ENCODE measurements at places on chromosomes 5 and 9.

GRCh38 chr5:84682531-84682930, 297.9 kb upstream of the EDIL3 start:
- DNase-seq, result no peak

DNA sequence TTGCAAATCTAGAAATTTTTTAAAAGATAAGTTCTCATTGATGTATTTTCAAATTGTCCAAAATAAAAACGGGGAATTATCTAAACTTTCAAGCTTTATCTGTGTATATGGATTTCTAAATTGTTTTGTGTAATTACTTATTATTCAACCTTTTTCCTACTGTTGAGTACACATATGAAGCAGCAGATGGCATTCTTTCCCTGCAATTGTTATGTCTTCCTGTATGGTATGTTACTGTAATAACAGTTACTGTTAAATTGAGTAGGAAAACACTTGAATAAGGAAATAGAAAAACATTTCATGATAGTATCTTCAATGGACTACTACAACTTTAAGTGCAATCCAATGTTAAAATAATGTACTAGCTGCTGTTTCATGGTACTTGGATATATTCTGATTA, 124.8 kb downstream of the RANBP17 start:
- DNase-seq, result no peak

- no peak for DNase-seq
Measured at GRCh38 chr5:69075522-69076179, 18.2 kb upstream of the SLC30A5 start.

- no peak for DNase-seq
Measured at GRCh38 chr9:93317495-93318094, 133.7 kb downstream of the WNK2 start.

DNA sequence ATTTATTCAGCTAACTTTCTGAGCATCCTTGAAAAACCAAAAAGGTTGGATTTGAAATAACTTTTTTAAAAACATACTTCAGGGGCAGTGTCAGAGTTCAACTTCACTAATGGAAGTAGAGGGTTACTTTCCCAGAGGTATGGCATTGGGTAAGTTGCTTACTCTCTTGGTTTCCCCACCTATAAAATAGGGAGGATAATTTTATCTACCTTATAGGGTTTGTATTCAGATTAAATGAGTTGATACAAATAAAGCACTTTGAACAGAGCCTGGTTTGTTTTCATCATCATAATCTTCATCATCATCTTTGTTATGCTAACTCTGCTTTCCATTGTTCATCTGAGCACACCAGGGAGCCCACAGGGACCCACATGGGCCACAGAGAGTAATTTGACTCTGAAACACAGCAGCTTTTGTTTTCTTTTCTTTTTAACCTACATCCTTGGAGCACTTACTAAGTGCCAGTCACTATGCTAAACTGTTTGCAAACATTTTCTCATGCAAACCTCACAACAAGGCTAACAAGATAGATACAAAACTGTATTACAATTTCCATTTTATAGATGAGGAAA, 179.1 kb upstream of the SLC24A2 start:
- DNase-seq, result no peak

DNA sequence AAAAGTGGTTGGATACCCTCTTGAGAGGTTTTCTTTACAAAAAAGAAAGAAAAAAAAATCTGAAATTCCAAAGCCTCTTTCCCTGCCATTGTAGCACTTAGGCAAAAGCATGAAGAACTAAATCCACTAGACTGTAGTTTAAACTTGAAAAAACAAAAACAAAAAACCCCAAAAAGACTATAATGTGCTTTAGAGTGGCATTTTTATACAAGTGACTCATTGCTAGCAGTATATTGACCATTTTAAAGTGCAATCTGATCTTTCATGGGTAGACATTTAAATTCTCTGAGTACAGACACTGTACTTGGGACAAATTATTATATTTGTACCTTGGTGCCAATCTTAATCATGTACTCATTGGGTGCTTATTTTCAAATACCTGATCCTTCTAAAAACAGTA, 50.8 kb downstream of the NDFIP1 start:
- DNase-seq, result no peak

DNA sequence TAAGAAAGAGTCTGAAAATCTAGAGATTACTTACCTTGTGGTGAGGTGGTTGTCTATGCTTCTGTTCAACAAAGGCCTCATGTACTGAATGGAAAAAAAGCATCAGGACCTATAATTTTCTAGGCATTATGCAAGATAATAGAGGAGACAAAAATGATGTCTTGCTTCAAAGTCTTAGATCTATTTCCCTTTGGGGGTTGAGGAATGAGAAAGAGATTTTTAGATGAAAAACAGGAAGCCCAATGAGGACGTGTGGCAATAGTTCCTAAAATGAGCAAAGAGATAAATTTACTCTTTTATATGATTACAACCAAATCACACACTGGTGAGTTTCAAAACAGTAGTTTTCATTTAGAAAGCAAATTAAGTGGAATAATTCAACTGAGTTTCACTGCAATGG, 99.5 kb downstream of the GHR start:
- no peak for DNase-seq

DNA sequence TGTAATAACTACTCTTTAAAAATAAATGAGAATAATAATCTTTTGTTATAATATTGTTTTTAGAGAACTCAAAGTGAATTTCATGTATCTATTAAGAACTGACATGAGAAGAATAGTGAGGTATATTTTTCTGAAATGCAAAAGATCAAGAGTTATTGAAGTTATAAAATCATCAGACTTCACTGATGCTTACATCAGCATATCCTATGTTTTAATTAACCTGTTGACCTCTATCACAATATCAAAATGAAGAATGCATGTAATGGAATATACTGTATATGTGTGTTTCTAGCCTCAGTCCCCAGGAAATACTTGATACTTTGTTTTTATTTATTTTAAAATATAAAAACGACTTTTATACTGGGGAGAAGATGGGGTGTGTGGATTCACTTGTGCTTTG, 533.1 kb downstream of the KCTD16 start:
- no peak for DNase-seq

- no peak for DNase-seq
Measured at GRCh38 chr9:130181678-130182380, 9.6 kb downstream of the NCS1 start.

DNA sequence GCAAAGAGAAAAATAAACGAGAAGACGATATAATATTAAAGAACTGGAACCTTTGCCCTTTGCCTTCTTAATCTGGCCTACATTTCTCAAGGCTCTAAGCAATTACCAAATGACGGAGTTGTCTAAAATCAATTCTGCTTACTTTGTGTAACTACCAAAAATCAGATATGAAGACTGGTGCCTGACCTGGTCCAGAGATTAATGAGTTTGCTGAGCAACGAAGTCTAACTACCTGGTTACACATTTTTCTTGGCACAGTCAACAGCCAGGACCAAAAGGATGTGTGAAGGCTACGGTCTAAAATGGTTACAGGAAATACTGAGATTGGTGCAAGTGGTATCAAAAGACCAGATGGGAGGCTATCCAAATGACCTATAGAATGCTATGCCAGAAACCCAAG, 17.8 kb upstream of the IFNE start:
- DNase-seq, result no peak

GRCh38 chr5:97377582-97377981, 194.5 kb upstream of the RIOK2 start:
- DNase-seq, result no peak

DNA sequence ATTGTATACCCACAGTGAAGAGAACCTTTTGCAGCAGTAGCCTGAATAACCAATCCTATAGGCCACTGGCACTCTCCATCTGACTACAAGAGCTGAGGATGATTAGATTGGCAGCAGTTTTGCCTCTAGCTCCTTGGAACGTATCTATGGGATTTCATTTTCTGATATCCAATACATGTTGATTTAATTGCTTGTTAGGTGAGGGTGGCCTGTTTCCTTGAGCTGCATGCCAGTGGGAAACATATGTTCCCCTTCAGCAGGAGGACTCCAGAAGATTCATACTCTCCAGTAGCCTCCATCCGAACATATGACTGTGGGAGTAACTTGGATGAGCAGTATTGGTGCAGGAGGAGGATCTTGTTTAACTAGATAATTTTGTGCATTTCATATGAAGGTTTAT, 51.5 kb downstream of the GCNT1 start:
- DNase-seq, result no peak

GRCh38 chr5:12825163-12825562, 920.9 kb upstream of the CTNND2 start:
- no peak for DNase-seq

GRCh38 chr9:90092508-90092907, 487.7 kb downstream of the GADD45G start:
- no peak for DNase-seq

DNA sequence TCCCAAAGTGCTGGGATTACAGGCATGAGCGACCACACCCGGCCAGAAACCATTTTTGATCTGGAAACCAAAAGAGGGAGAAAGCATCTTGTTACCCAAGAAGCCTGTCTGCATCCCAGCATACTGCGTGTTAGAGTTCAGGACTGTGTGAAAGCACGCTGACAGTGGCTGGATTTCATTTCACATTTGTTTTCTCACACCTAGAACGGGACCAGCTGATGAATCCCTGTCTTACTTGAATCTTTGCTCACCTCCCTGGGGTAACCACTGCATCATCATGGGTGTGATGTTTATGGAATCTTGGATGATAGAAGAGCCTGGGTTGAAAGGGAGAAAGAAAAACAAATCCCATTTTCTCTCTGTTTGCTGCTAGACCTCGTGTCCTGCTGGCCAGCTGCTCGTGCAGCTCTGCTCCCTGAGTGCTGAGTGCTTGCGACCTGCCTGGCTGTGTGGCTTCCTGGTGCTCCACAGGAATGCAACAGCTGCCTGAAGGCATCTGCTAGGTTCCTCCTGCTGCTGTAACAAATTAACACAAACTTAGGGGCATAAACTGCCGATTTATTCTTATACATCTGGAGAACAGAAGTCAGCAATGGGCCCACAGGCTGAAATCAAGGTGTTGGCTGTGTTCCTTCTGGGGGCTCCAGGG, 378.3 kb upstream of the DAP start:
- no peak for DNase-seq

DNA sequence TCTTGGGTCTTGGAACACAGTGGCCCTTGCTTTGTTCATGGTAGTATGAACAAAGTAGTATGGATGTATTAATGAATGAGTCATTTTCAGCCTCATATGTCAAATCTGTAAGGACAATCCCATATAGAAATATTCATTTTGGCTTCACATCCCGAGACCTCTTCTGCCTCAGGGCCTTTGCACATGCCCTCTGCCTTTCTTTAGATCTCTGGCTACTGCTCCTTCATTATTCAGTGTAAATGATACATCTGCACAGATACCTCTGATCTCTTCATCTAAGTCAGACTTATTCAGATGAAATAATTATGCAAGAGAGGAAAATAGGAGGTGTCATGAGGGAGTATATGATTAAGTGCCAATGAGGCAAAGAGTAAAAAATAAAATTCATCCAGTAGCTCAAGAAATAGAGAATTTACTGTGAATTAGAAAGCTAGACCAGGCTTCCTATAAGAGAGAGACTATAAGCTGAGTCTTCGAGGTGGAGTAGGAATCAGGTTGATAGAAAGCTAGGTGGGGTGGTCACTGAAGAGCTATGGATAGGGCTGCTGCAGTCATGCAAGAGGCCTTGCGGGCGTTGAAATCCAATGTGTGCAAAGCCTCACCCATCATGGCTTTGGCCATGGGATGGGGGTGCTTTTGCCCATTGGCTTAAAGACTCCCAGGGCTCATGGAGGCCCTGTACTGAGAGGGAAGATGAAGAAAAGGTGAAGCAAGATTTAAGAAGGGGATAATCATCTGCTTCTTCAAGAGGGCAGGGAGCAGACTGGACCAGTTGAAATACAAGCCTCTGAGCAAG, 3.7 kb upstream of the TTLL11 start:
- no peak for DNase-seq

DNA sequence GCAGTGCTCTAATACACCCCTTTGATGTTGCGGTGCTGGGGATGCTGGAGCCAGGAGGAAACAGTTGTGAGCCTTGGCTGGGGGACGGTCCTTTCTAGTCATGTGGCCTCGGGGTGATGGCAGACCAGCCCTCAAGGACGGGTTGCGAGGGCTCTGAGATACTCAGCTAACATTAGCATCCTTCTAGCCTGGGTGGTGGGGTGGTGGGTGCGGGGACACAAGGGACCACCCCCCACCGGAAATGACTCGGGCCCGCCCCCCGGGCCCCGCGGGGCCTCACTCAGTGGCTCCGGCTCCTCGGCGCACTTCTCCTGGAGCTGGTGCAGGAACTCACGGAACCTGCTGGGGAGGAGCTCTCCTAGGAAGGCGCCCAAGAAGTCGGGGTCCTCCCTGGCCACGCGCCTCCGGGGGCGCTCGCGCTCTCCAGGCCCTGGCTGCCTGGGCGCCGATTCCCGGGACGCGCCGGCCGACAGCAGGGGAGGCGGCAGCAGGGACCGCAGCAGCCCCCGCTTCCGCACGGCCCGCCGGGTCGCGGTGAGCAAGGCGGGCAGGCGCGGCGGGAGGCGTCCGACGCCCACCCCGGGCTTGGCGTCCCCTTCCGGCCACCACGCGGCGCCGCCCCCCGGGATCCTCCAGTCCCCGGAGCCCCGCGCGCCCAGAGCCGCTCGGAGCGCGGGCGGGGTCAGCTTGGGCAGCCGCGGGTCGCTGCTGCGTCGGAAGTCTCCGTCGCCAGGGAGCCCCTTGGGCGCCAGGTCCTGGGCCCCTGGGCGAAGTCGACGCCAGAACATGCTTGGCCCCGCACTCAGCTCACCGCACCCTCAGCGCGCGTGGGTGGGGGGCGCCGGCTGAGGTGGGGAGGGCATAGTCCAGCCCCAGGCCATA, 873 bp downstream of the C9orf50 start:
- DNase-seq, result no peak

DNA sequence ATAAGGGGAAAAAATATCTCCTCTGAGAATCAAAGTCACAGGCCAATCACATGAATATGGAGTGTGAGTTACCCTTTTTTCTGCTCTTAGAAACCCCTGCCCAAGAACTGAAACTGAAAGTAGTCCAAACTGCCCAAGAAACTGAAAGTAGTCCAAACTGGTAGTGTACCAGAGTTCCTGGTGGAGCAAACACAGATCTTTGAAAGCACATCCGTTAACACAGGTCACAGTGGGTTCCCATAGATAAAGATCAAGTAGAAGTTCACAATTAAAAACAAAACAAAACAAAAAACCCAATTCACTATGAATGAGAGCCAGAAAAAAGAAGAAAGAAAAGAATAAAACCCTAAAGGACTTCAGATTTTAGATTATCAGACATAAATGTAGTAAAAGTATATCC, 332.4 kb upstream of the EFNA5 start:
- no peak for DNase-seq

GRCh38 chr9:75616841-75617566, 273.5 kb upstream of the PCSK5 start:
- DNase-seq, result no peak

GRCh38 chr9:124042201-124042721, 30.7 kb downstream of the LHX2 start:
- DNase-seq, result no peak

Measured in stimulated activated CD8-positive, alpha-beta memory T cell treated with anti-CD3 and anti-CD28 coated beads, Interleukin-12 subunit alpha, Interleukin-12 subunit beta, amount 100 ng/mL, for 4 hours (primary cell).